Stimulated activated CD4-positive, alpha-beta T cell treated with anti-CD3 and anti-CD28 coated beads, TNF-alpha, amount 100 ng/mL, for 48 hours (primary cell): ENCODE measurements at places on chromosomes 6 and 20.

GRCh38 chr6:28553986-28554881, 28.6 kb downstream of the GPX5 start:
- no peak for DNase-seq

GRCh38 chr6:124479991-124480430, 482.2 kb upstream of the RNF217 start:
- no peak for DNase-seq

- DNase-seq: no peak
These were observed 3.8 kb downstream of the TBC1D32 start for GRCh38 chr6:121330516-121330915.

DNA sequence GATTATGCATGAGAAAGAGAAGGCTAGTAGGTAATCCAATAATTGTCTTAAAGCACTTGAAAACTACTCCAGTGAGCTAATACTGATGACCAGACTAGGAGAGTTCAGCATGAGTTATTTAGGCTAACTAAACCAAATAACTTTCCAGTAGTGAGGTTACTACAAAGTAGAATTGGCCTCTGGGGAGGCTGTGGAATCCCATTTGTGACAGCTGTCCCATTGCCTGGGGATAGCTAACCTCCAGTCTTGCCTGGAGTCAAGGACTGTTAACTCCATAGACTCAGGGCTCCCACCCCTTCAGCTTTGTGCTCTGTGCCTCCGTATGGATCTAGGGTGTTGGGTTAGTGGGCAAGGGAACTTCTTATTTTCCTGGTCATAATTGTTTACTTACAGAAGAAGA, 51.0 kb downstream of the KCNQ5 start:
- DNase-seq: no peak

GRCh38 chr20:43824309-43825050, 90.2 kb upstream of the TOX2 start:
- DNase-seq: no peak

DNA sequence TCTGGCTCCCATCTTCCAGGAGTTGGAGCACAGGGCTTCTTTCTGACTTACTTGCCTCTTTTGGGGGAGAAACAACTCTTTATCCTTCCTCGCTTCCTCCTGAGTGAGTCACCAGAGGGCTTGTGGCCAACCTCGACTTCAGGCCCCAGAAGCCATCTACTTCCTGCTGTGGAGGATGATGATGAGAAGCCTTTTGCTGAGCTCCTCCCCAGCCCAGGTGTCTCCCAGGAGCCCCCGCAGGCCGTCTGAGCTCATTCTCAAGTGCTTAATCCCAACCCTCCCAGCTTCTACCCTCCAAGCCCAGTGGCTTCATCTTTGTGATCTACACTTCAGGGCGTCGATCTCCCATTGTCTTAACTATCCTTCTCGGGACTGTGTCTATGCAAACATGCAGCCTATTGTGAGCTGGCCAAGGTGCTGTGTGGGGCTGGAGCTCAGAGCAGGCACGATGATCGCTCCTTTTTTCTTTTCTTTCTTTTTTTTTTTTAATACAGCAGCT, 27.9 kb downstream of the SDCBP2 start:
- DNase-seq: peak; percentile 48

DNA sequence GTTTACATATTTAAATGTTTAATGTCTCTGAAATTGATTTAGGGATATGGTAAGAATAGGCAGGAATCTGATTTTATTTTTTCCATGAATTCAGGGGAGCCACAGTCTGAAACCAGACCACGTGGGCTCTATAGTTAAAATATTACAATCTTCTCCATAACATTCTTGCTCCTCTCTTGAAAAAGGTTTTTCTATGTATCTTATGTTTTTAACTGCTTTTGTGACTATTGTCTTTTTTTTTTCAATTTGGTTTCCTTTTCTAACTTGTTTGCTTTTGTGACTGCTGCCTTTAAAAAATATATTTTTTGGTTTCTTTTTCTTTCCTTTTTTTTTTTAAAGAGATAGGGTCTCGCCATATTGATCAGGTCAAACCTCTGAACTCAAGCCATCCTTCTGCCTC, 40.1 kb downstream of the TNFAIP3 start:
- no peak for DNase-seq

- no peak for DNase-seq
These were observed 44.6 kb downstream of the BLTP3A start for GRCh38 chr6:34836451-34836850.

- DNase-seq: no peak
These were observed 49.3 kb downstream of the CGA start for GRCh38 chr6:87045521-87046075.

DNA sequence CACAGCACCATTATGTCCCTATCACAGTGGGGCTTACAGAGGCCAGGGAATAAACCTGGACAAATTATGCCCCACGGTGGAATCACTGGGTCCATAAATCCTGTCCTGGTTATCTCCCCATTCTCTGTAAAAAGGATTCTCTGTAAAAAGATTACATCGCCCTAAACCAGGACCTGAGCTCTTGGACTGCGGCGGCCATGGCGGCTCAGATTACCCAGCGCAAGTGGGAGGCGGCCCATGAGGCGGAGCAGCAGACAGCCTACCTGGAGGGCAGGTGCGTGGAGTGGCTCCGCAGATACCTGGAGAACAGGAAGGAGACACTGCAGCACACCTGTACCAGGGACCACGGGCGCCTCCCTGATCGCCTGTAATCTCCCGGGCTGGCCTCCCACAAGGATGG, 8.4 kb upstream of the HLA-A start:
- no peak for DNase-seq

GRCh38 chr6:27163834-27164233, 83.7 kb upstream of the PRSS16 start:
- DNase-seq: no peak

- no peak for DNase-seq
These were observed 5.2 kb upstream of the CNR1 start for GRCh38 chr6:88171312-88171711.

GRCh38 chr6:28769626-28770402, 154.0 kb downstream of the TRIM27 start:
- no peak for DNase-seq

- DNase-seq: no peak
These were observed 250.7 kb upstream of the FAM83B start for GRCh38 chr6:54595844-54596243.

DNA sequence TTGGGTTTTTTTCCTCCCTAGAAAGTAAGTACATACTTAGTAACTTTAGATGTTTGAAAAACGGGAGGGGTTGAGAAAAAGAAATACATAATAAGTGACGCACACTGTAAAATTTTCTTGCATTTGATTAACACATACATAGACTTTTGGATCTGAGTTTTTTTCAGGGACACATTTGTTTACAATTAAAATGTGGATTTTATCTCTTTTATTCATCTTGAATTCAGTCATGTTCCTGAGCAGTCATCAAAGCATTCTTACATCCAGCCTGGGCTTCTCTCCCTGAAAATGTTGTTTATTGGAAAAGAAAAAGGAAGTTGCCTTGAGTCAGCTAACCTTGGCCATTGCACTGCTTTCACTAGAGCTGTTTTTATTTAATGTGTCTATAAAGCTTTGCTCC, 8.7 kb upstream of the RPP40 start:
- no peak for DNase-seq

- no peak for DNase-seq
These were observed 237.8 kb upstream of the SGK1 start for GRCh38 chr6:134555672-134556071.

GRCh38 chr6:84139311-84139710, 88.1 kb downstream of the CEP162 start:
- no peak for DNase-seq

GRCh38 chr6:29610540-29610939, 22.4 kb downstream of the GABBR1 start:
- no peak for DNase-seq

GRCh38 chr6:124870611-124871459, 91.4 kb upstream of the RNF217 start:
- DNase-seq: no peak

- no peak for DNase-seq
These were observed 48.7 kb downstream of the SLC35F1 start for GRCh38 chr6:117955684-117956256.

GRCh38 chr6:28696167-28696566, 170.5 kb downstream of the GPX5 start:
- no peak for DNase-seq

GRCh38 chr6:169723200-169723909, 945 bp downstream of the PHF10 start:
- peak; percentile 33 for DNase-seq

GRCh38 chr6:74199215-74199915, 503.4 kb downstream of the CD109 start:
- DNase-seq: no peak

DNA sequence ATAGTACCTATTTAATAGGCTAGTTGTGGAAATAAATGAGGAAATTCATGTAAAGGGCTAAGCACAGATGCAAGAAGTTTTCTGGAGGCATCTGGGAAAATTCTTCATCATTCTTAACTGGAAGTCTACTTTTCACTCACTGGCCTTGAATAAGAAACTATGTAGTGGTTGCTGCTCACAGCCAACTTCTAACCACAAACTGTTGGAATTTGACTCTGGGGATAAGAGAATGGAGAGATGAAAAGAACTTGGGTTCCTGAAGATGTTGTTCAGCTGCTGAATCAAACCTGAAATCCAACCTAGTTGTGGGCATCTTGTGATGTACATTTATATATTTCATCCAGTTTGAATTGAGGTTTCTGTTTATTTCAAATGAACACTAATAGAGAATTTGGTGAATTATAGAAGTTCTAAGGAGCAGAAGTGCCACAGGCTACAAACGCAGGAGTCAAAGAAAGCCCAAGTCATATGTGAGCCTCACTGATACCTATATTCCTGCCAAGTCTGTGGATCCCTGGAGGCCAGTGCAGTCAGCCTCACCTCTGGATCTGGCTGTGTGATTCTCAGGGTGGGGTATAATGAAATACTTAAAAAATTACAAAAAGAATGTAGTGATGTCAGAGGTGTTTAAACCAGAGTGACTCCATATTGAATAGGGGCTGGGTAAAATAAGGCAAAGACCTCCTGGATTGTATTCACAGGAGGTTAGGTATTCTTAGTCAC, 18.7 kb upstream of the MEI4 start:
- DNase-seq: no peak

- DNase-seq: no peak
These were observed 111.4 kb upstream of the EMILIN3 start for GRCh38 chr20:41478026-41478425.

- DNase-seq: no peak
These were observed 145.0 kb downstream of the PHACTR3 start for GRCh38 chr20:59749301-59749700.

- DNase-seq: no peak
These were observed 22.7 kb downstream of the MCM8 start for GRCh38 chr20:5973172-5973571.

DNA sequence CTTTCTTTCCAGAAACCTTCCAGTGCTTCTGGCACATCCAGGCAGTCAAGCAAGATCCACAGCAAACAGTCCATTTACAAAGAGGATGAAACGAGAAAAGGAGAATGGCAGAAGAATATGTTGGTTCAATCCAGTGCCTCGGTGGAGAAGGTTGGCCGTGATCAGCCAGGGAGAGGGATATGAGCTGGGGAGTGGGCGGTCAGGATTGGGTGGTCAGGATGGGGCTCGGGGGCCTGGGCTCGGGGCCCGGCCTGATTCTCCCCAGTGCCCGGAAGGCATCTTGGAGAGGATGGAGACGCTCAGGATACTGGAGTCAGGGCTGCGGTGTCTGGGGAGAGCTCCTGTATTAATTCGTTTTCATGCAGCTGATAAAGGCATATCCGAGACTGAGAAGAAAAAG, 61.3 kb downstream of the EFCAB8 start:
- no peak for DNase-seq

- no peak for DNase-seq
These were observed 196.3 kb downstream of the SYNDIG1 start for GRCh38 chr20:24665741-24666191.

GRCh38 chr6:125480571-125480970, 178.8 kb upstream of the HDDC2 start:
- DNase-seq: no peak

GRCh38 chr20:47660983-47661700, 124.1 kb downstream of the SULF2 start:
- no peak for DNase-seq

DNA sequence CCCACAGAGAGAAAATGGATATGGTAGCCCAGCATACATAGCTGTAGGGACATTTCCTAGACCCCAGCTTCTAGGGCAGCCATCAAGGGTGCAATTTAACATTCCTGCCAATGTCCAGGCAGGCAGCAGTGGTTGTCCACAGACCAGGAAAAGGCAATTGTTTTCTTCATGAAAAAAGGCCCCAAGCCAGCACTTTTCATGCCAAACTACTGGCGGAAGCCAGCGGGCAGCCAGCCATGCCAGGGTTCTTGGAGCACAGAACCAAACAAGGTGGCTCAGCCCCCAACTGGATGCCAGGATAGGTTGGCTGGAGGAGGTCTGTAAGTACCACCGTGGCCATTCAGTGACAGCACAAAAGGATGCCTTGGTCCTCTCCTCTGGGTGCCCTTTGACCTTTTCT, 94.6 kb downstream of the BANF2 start:
- DNase-seq: no peak
